NCI-H446 (cell line): ENCODE measurements at places on chromosomes 12 and 14.

GRCh38 chr14:98069712-98070171 is 1202.3 kb downstream of the BCL11B start:
- no peak for DNase-seq

- no peak for DNase-seq
Observed at GRCh38 chr12:10366875-10367274, 23.0 kb downstream of the KLRK1 start.

DNA sequence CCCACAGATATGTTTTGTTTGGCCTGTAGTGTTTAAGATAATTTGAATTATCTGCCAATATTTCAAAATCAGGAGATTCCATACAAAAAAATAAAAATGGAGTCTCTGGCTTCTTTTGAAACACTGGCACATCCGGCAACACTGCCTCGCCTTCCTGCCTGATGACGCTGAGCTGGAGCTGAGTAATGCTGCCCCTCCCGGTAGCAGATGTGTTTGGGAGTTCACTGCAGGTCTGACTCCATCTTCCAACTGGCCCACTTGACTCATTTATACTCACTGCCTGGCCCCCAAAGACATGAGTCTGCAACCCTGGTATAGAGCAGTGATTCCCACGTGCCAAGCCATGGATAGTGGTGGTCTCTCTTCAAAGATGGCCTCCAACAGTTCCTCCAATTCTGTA is 7.4 kb downstream of the CIT start:
- no peak for DNase-seq

DNA sequence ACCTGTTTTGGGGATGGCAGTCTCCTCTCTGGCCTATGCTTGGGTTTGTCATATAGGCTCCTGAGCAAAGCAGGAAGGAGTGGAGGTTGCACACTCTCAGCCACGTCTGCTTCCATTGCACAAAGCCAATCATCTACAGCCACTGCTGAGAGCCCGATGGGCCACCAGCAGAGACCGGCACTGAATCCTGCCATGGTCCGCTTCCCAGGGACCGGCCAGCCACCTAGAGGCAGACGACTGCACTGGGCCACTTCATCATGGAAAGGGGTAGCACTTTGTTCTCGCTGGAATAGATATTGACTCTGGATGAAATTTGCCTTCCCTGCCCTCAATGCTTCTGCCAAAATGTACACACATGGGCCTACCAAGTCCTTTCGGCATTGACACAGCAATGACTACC is 22.3 kb downstream of the DLK1 start:
- no peak for DNase-seq

- DNase-seq: no peak
Observed at GRCh38 chr14:99441918-99442317, 38.7 kb downstream of the SETD3 start.

GRCh38 chr12:6052206-6052939 is 72.1 kb downstream of the VWF start:
- DNase-seq: no peak

DNA sequence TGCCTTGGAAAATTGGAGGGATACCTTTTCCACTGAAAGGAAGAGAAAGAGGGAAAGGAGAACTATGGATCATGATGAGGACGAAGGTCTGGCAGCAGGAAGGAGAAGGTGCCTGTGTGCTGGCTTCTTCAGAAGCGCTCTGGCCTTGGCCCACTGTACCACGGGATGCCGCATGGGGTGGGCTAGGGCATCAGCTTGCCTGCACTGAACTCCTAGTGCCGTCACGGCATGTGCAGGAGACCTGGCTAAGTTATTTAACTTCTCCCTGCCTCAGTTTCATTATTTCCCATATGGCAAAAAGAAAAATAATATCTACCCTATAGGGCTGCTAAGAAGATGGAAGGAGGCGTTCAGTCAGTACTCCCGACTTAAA is 28.1 kb downstream of the FBXO21 start:
- no peak for DNase-seq

- DNase-seq: no peak
Observed at GRCh38 chr14:69612014-69612782, 802 bp downstream of the SUSD6 start.

- DNase-seq: peak; percentile 82
Observed at GRCh38 chr12:119802472-119802871, 74.6 kb downstream of the CIT start.

GRCh38 chr12:106647793-106648514 is 65.2 kb downstream of the RFX4 start:
- DNase-seq: no peak

DNA sequence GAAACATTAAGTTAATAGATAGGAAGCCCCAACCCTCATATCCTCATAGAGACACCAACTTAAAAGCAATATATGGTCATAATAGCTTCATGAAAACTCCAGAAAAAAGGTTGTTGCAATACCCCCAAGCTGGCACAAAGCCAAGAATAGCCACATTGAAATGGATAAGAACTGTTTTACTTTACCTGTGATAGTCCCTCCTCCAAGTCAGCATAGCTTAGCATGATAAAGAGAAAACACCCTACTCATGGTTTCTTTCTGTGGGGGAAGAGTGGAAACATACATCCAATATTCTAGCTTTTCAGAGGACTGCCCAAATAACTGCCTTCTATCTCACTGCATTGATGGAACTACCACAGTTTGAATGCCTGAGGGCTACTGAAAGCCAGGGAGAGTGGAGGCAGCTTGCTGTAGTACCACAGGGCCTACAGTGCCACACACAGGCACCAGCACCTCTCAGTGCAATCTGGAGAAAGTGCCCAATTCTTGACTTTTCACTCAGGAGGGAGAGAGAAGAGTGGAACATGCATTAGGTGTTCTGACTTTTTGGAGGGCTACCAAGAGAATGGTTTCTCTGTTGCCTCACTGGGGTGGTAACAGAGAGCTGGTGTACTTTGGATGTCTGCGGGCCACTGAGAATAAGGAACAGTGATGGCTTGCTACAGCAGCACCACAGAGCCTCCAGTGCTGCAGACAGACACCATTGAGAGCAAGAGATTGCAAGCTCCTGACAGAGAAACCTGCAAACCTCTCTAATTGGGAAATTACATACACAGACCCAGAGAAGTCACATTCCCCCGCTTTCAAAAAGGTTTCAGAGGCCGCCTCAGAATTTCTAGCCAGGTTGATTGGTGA is 157.1 kb upstream of the GARIN2 start:
- DNase-seq: no peak

DNA sequence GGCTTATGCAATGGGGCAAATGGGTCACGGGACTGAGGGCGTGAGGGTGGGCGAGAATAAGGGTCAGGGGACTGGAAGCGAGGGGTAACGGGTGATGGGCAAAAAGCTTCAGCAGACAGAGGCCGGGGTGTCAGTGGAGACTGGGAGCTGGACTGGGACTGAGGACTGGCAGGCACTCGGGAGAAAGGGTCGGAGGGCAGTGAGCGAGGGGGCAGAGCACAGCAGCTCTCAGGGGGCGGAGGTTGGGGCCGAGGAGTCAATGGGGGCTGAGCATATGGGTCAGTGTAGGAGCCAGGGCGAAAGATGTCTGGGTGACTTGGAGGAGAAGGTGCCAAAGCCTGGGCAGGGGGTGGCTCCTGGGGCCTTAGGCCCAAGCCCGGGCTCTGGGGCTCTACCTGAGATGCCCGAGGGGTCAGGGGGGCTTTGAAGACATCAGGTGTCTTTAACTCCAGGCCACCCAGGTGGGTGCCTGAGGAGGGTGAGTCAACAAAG is 20.2 kb downstream of the KMT2D start:
- DNase-seq: no peak

- peak; percentile 80 for DNase-seq
Observed at GRCh38 chr14:36756226-36756625, 94.6 kb downstream of the PAX9 start.

- no peak for DNase-seq
Observed at GRCh38 chr14:62626416-62626815, 418.8 kb downstream of the KCNH5 start.

DNA sequence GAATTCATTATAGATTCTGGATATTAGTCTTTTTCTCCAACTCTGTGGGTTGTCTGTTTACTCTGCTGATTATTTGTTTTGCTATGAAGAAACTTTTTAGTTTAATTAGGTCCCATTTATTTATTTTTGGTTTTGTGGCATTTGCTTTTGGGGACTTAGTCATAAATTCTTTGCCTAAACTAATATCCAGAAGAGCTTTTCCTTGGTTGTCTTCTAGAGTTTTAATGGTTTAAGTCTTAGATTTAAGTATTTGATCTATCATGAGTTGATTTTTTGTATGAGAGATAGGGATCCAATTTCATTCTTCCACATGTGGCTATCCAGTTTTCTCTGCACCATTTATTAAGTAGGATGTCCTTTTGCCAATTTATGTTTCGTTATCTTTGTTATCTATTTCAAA is 683.4 kb upstream of the FBXO33 start:
- DNase-seq: no peak

DNA sequence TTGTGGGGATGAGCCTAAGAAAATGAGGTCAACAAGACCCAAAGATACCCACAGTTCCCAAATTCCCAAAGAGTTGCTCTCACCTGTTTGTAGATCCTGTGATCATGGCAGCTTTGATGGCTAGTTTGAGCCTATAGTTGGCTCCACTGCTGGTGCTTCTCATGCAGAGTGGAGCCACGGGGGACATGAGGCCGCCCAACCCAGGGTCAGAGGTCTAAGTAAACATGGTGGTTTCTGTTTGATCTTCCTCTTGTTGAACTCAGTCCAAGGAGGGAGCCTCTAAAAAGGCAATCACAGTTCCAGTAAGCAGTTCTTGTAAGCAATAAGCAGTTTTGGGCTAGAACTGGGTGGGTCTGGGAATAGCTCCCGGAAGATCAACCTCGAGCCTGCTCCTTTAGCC is 125.6 kb upstream of the DHRS4 start:
- DNase-seq: no peak
